Fibroblast of the aortic adventitia (primary cell): ENCODE measurements at places on chromosomes 4 and X.
A peak's percentile ranks its signal among the peaks of the same experiment; 100 is the strongest.

DNA sequence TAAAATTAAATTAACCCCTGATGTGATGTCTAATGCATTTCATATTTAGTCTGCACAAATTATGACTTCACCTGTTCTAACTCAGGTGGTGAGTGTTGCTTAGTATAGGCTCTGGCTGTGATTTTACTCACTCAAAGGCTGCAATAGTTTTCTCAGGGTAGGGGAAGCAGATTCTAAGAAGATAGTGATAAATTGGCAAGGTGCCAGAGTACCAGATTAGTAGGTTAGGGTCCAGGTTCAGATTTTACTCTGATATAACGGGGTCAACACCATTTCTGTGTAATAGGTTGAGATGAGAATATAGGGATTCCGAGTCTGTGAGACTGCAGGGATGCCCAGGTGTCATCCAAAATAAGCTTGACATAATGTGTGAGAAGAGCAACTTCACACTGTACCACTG lies 1049.6 kb downstream of the STIM2 start:
- DNase-seq, result no peak

DNA sequence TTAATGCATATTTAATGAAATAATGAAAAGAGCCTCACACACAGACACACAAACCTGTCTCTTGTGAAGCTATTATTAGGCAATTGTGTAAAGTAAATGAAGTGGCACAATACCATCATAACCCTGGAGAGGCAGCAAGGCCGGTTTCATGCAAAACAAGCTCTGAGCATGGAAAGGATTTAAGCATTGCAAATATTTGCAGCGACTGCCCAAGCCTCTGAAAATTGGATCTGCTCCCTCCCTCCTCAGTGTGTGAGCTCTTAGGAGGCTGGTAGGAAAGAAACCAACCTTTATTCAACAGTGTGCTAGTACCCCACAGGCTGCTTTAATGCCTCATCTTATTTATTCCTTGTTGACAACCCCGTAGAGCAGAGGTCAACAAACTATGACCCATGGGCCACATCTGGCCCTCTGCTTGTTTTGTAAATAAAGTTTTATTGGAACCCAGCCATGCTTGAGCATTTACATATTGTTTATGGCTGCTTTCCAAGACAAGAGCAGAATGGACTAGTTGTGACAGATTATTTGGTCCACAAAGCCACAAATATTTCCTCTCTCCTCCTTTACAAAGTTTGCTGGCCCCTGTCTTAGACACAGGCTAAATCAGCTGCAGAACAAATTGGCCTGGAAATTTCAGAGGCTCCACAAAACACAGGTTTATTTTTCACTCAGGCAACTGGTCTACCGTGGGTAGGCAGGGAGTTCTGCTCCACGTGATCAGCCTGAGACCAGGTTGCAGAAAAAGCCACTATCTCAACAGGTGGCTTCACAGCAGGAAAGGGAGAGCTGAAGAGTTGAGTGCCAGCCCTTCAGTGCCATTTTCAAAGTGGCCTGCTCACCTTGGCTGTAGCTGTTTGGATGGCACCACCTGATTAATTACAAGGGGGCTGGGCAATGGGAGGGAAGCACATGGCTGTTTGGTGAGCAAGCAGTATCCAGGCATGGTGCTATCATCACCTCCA lies 16.8 kb downstream of the RS1 start:
- DNase-seq, result no peak

GRCh38 chrX:37834937-37835336 lies 12.4 kb downstream of the DYNLT3 start:
- DNase-seq, result no peak

DNA sequence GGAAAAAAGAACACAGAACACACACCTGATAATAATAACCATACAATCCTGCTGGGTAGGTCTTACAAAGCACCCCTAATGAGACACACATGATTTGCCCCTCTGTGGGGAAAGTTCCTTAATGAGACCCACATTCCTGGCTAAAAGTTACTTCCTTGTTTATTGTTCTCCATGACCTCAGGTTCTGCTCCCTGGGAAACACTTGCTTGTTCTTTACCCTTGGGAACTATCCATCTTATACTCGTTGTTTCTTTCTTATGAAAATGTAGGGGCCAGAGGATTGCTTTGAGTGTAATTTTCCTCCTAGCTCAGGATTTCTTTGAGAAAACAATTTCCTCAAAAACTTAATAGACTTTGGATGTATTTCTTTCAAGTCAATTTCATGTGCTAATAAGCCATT lies 52.1 kb upstream of the PCDH10 start:
- DNase-seq, result no peak

DNA sequence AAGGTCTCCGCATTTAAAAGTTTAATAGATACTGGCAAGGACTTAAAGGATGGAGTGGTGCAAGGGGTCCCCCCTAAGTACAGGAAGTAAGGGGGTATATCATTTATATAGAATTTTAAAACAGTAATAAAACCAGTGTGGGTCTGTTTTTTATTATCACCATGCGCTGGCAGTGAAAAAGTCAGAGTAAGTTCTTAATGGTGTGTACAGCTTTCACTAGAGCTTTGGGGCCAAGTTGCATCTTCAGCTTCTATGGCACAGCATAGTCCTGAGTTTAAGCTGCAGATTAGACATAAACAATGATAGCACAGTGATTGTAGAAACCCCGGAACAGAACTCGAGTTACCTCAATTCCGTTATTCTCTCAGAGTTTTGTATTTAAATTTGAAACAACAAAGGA lies 27.6 kb downstream of the RHOH start:
- DNase-seq, result no peak

GRCh38 chrX:25389266-25389665 lies 373.5 kb upstream of the ARX start:
- DNase-seq, result no peak

DNA sequence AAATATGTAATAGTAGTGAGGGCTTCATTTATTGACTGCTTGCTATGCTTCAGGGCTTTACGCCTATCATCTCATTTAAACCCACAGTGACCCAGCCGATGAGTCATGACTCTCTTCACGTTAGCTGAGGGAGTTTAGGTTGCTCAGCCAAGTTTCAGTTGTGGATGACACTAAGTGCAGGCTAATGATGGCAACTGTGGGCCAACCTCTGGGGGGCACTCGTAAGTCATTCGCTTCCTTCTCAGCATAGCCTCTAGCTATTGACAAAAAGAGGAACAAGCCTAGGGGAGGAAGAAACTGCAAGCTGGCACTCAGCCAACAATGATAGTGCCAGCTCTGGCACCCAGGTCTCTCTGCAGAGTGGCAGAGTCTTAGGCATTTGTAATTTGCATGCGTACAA lies 325.0 kb downstream of the ARHGAP10 start:
- DNase-seq, result peak; percentile 67

GRCh38 chrX:139023531-139023930 lies 312.0 kb upstream of the FGF13 start:
- no peak for DNase-seq

DNA sequence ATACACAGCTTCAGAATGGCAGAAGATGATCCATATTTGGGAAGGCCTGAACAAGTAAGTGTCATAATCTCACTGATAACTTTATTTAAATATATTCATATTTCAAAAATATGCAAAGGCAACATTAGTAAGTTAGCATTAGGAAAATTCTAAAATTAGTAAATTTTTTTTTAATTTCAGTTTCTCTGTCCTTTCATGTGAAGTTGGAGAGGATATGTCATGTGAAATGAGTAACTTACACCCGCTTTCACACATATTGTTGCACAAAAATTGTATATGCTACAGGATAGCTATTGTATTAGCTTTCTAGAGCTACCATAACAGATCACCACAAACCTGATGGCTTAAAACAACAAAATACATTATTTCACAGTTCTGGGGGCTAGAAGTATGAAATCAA lies 24.3 kb downstream of the NFKB1 start:
- no peak for DNase-seq

GRCh38 chr4:173171098-173171497 lies 2.5 kb downstream of the GALNT7 start:
- peak; percentile 51 for DNase-seq

- no peak for DNase-seq
These were observed 42.3 kb downstream of the QRFPR start for GRCh38 chr4:121338518-121338917.

- no peak for DNase-seq
These were observed 21.7 kb downstream of the PDLIM3 start for GRCh38 chr4:185513489-185514181.

GRCh38 chr4:186936496-186937375 lies 213.1 kb upstream of the FAT1 start:
- DNase-seq, result peak; percentile 24

GRCh38 chr4:40622913-40623312 lies 6.8 kb downstream of the RBM47 start:
- DNase-seq, result no peak

DNA sequence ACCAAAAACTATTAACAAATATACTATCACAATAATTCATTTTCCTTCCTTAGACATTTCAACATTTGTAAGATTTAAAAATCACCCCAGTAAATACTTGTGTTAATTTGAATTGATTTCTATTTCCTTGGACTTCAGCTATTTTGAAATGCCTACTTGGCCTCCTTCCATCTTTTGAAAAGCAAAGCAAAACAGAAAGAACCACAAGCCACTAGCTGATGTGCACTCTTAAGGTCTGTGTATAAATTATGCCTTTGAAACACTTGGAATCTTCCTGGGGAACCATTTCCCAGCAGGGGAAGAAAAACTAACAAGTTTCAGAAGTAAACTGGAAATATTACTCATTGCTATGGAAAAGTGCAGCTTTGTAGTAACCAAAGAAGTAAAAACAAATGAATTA lies 139.8 kb downstream of the CLCN4 start:
- peak; percentile 44 for DNase-seq

- peak; percentile 54 for DNase-seq
These were observed 2750.2 kb downstream of the ARAP2 start for GRCh38 chr4:33494150-33494549.

DNA sequence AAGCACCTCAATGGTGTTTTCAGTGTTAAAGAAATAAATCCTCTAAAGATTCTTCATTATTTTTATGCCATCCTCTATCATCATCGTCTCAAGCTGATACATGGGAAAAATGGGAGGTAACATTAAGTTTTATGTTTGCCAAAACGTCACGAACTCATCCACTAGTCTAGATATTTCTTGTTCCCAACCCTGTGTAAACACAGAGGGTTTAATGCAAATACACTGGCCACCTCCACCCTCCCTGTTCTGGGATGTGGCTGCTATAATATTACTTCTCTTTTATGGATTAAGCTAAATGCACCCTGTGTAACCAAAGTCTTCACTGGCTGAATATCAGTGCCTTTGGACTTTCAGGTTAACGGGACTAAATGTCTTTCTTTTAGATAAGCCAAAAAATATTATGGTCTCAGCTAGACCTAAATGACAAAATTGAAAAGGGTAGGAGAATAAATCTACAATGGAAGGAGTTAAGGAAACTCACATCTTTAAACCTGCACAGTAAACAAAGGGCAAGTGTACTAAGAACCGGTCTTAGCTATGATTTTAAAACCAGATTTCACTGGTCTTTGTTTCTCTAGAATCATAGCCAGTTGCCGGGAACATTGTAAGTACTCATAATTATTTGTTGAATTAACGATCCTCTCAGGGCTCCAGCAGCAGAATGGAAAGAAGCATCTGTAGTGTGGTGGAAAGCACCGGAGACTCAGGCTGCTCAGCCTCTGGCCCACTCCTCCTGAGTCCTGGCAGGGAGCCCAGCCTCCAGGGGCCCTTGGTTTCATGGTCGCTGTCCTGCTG lies 103.5 kb upstream of the NOCT start:
- no peak for DNase-seq

DNA sequence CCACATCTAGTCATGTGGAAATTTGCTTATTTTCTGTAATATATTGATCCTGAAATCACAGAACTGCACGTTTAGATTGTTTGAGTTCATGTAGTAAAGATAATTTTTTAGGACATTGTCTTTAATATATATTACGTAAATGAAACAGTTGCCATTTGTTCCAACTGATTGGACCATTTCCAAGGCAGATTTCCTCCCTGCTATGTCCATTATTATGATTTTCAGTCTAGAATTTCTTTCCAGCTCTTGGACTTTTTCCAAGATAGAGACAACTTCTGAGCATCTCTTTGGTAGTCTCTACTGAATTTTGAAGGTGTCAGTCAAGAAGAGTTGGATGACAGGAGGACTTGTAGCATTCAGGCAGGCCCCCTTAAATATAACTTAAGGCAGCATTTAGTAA lies 94.6 kb downstream of the STIM2 start:
- DNase-seq, result no peak

DNA sequence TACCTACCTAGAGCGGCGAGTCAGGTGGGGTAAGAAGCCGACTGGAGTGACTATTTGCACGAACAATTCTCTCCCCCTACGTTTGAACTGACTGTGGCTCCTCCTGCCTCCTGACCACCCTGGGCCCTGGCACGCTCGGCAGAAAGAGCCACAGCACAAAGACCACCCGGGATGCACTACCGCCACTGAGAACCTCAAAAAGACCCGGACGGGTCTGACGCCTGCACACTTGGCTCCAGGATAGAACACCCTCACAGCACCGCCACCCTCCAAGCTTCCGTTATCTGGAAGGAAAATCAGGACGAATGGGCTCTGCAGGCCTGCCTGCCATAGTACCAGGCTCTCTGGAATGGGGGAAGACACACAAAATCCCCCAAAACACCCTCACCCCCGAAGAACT lies 2.2 kb downstream of the LRPAP1 start:
- no peak for DNase-seq

GRCh38 chrX:123277821-123278220 lies 93.7 kb downstream of the GRIA3 start:
- no peak for DNase-seq

DNA sequence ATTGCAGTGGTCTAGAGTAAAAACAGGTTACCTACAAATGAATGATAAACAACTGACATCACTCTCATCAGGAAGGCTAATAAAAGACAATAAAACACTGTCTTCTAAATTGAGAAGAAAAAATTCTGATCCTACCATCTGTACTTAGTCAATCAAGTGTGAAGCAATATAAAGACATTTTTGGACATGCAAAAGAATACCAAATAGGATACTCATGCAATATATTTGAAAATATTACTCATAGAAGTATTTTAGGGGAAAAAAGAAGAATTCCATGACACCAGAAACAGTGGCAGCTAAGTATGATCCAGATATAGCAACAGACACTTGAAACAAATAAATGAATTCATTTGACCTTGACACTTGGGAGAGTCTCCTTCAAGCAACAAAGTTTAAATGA lies 63.8 kb upstream of the FAM120C start:
- DNase-seq, result no peak

- peak; percentile 99 for DNase-seq
These were observed 104.6 kb downstream of the TMEM144 start for GRCh38 chr4:158314756-158315487.

GRCh38 chr4:154414371-154414770 lies 77.2 kb downstream of the DCHS2 start:
- DNase-seq, result no peak

GRCh38 chr4:102263024-102263787 lies 82.1 kb downstream of the SLC39A8 start:
- DNase-seq, result peak; percentile 70

- DNase-seq, result no peak
These were observed 63.7 kb downstream of the OPHN1 start for GRCh38 chrX:68369559-68369958.

GRCh38 chr4:83328521-83329187 lies 6.0 kb downstream of the HPSE start:
- no peak for DNase-seq
